ENCODE measurements at places on chromosomes 5 and 9.

DNA sequence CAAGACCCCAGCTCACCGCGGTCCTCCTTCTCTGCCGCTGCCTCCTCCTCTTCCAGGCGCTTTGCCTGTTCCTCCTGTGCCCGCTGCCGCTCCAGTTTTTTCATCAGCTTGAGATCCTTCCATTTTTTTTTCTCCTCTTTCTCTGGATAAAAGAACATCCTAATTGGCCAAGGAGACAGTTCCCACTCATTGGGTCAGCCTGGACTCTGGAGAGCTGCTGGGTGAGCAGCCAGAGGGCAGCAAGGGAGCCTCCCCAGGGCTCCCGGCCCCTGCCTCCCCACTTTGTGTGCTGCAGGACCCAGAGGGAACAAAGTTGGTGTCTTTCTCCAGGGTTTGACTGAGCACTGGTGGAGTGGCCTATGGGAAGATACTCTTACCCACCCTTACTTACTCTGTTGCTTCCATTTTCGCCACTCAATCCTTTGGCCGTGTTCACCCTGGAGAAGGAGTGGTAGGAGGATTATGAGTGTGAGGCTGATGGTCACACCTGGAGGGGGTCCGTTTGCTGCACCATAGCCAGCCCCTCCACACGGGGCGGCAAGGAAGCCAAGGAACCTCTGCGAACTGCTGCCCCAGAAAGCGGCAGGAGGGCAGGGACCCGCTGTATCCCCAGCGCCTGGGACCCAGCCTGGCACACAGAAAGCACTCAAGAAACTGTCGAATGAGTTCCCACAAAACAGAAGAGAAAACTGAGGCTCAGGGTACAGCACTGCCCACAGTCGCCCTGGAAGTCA lies 708 bp downstream of the SPOUT1 start:
- no peak for DNase-seq

- no peak for DNase-seq
Observed at GRCh38 chr9:106637486-106637885, 225.5 kb upstream of the ZNF462 start.

- DNase-seq, result no peak
Observed at GRCh38 chr5:160545832-160546231, 124.2 kb downstream of the PTTG1 start.

DNA sequence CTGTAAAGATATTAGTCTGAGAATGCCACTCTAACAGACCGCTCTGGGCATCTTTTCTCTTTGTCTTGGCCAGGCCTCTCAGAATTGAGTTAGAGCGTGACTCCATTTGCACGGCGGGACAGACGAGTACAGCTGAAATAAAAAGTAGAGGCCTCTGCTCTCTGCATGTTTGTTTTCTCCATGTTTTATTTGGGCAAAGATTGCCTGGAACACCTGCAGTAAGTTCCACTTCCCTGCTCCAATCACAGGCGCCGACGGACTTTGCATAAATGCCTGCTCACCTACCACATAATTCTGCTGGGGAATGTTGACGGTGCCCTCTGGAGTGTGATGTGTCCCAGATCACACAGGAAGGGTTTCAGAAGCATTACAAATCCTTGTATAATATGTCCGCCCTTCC lies 10.6 kb downstream of the SPOCK1 start:
- DNase-seq, result no peak

- DNase-seq, result no peak
Observed at GRCh38 chr9:88816141-88816540, 175.1 kb upstream of the S1PR3 start.

- DNase-seq, result no peak
Observed at GRCh38 chr9:7613931-7614330, 185.6 kb downstream of the DMAC1 start.
